HT1080 (cell line): ENCODE measurements at places on chromosomes 6 and 20. TPM values are rescaled to one million over a fixed set of nuclear protein-coding genes. Genes with fewer than 3 reads are reported as not detected.

DNA sequence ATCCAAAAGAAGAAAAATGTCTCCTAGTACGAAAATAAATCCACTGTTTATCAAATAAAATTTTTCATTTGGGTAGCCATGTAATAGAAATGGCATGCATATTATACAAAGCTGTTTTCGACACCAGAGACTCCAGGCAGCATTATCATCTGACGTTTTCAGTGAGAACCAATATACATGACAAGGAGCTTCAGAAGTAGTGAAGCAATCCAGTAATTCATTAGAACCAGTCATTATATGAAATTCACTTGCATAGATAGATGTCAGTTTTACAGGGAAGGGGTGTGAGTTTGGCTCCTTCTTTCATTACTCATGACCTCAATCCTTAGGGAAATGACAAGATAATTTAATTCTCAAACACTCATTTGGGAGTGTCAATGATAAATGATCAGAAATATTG is 14.7 kb downstream of the HTR1B start:
- no peak for DNase-seq

DNA sequence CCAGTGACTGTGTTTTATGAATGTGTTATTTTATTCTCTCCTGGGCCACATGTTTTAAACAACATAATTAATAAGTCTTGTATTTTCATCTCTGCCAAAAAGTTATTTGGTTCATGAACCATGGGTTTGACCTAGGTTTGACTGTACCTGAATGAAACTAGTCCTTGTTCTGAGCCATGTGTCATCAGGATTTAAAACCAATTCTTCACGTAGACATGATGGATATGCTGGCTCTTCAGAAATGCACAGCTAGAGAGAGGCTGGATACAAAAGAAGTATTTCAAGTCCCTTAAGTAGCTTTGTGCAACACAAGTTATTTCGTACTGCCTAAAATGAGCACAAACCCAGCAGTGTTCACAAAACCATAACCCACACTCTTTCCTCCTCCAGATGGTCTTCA is 116.1 kb downstream of the IBTK start:
- no peak for DNase-seq

DNA sequence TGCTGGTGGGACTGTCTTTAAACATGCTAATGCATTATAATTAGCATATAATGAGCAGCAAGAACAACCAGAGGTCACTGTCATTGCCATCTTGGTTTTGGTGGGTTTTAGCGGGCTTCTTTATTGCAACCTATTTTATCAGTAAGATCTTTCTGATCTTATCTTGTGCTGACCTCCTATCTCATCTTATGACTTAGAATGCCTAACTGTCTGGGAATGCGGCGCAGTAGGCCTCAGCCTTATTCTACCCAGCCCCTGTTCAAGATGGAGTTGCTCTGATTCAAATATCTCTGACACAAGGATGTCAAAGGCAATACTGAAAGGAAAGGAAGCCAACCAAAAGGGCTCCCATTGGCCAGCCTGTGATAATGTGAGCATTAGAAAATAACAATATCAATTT is 29.8 kb upstream of the SEC63 start:
- DNase-seq, result no peak

DNA sequence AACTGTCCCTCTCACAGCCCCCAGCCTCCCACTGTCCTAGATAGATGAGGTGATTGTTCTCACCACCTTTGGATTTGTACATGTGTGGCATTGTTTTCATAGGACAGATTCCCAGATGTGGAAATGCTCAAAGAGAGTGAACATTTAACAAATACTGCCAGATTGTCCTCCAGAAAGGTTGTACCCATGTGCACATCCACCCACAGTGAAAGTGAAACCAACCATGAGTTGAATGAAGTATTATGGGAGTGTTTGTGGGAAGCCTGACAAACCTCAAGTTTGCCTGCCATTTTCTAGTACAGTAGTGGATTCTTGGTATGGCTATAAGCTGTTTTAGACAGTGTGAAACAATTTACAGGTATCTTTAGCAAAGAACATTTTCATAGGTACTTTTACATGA is 42.7 kb downstream of the ANKRD6 start:
- DNase-seq, result peak; percentile 12

- no peak for DNase-seq
Observed at GRCh38 chr6:3398165-3398562, 58.7 kb downstream of the SLC22A23 start.

DNA sequence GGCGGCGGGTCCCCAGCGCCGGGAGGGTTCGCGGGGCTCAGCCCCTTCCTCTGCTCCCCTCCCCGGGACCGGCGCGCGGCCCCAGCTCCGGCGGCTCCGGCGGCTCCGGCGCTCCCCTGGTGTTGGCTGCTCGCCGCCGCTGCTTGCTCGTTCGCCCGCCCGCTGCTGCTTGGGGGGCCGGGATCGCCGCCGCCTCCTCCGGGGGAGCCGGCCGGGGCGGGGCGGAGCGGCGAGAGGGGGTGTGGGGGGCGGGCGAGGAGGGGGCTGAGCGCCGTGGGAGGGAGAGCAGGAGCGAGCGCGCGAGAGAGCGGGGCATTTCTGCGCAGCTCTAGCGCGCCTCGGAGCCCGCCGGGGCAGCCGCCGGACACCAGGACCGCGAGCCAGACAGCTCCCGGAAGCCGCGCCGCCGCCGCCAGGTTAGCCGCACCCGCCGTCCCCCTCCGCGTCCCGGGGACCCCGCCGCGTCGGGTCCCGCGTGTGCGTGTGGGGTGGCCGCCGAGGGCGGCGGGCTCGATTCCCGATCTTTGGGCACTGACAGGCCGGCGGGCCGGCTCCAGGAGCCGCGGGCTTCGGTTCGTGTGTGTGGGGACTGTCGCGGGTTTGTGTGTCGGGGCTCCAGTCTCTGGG is 62.0 kb upstream of the EPB41L1 start:
- no peak for DNase-seq

DNA sequence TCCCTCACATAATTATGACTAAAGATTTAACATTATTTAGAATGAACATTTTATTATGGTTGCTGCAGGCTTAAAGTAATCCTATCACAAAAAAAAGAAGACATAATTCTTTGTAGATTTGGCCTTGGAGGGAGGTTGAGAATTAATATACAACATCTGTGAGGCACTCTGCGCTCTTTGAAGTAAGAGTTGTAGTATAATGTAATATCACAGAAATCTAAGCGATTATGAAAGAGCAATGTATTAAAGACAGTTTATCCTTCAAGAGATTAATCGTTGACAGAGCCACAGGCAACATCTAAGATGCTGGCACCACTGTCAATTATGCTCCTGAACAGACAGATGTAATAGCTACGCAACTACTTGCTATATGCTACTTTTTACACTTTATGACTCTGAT is 946.8 kb downstream of the GRIK2 start:
- DNase-seq, result no peak

GRCh38 chr20:57560554-57561355 is at the start of gene PCK1:
PCK1 (plus strand) TSS chr20:57561110; CDS start chr20:57561412, 302 bp downstream.
- no peak for DNase-seq

DNA sequence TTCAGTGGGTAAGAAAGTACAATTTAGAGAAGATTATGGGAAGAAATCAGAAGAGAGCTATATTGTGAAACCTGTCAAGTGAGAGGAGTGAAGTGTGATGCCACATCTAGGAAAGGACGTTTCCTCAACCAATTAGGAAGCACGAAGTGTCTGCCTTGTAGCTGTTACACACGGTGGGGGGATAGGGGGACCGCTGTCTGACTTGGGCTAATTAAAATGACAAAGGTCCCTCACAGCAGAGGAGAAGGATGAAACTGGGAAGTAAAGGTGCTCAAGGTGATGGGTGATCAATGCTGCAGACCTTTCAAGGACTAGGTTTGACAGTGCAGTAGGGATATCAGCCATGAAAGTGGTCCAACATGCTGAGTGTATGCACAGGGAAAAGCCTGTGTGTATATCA is 181.1 kb upstream of the PRSS16 start:
- DNase-seq, result no peak

- no peak for DNase-seq
Observed at GRCh38 chr20:16174311-16174710, 398.9 kb downstream of the KIF16B start.

GRCh38 chr6:49556429-49556837 is 6.0 kb downstream of the C6orf141 start:
- DNase-seq, result peak; percentile 90

GRCh38 chr6:11275598-11275997 is 43.1 kb upstream of the NEDD9 start:
- no peak for DNase-seq

Gene CCM2L
- total RNA-seq, result 0.03 TPM in 1 of 2 replicates, not detected in the other

Gene PNLDC1
- total RNA-seq, result not detected in 2 replicates

Gene PMEPA1
- 6.3 and 7.9 TPM in 2 replicates for total RNA-seq

Gene ADAM33
- total RNA-seq, result not detected in 2 replicates

Gene SEL1L2
- not detected in 2 replicates for total RNA-seq

Gene LHFPL5
- total RNA-seq, result 0.70 TPM in 1 of 2 replicates, not detected in the other

Gene TNFRSF21
- 35.5 and 47.5 TPM in 2 replicates for total RNA-seq

Gene SIRPA
- total RNA-seq, result 6.1 and 8.9 TPM in 2 replicates
